Stimulated activated CD8-positive, alpha-beta memory T cell treated with anti-CD3 and anti-CD28 coated beads, Interleukin-4, amount 100 ng/mL, for 4 hours (primary cell): ENCODE measurements at places on chromosomes 6 and 20.

GRCh38 chr6:131470534-131470933, 102.5 kb upstream of the ARG1 start:
- no peak for DNase-seq

DNA sequence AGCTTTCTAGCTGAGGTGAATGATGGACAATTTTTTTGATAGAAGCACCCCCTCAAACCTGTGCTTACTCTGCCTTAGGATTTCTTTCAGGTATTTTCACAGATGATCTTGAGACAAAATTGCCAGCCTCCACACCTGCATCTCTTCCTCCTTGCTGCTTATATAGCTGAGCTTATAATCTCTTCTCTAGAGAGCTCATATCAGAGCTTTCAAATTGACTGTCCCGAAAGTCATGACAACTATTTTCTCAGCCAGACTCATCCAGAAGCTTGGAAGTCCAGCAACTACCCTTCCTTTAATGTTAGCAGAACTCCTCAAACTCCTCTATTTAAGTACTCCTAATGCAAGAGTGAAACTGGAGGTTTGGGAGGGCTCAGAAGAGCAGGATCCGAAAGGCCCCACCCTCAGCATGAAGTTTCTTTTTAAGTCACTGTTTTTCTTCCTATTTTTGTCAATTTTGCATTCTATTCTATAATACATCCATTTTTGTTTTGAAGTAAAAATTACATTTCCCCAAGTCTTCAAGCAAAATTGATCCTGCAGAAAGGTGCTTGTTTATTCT, 12.7 kb downstream of the CGA start:
- DNase-seq: no peak

DNA sequence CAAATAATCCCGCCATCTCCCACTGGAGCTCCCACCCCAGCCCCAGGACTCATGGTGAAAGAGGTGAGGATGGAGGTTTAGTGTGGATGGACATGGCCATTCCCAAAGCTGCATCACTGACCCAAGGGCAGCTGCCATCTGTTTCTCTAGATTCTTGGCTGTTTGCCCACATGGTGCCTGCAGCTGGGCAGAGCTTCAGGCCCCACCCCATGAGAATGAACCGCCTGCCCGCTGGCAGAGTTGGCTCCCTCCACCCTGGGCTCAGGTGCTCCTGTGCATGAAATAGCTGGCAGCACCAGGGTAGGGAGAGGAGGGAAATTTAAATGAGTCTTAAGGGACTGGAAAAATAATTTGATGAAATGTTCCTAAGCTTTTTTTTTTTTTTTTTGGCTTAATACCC, 17.4 kb downstream of the SCML4 start:
- no peak for DNase-seq

- no peak for DNase-seq
Observed at GRCh38 chr6:15479761-15480160, 183.1 kb downstream of the DTNBP1 start.

GRCh38 chr6:54893818-54894217, 47.2 kb downstream of the FAM83B start:
- DNase-seq: no peak

DNA sequence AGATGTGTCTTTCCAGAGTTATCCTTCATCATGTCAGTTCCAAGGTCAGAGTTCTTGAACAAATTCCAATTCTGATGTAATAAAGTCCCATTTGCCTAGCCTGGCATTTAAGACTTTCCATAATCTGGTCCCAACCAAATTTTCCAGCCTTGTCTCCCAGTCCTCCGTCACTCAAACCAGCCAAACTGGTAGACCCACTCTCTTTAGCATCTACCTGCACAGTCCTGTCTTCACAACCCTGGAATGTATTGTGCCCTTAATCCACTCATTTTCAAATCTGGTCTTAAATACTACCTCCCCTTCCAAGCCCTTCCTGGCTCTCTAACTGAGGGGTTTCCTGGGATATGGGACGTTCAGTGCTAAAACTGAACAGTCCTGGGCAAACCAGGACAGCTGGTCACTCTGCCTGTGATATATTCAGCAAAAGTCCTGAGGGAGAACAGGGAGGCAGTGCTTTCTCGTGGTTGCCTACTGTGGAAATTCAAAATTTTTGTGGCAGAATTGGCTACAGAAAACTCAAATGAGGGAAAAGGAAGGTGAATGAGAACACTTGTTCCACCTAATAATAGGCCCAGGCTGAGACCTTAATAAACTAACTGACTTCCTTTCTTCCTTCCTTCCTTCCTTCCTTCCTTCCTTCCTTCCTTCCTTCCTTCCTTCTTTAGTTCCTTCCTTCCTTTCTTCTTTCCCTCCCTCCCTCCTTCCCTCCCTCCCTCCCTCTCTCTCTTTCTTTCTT, 10.8 kb upstream of the AKAP7 start:
- no peak for DNase-seq

DNA sequence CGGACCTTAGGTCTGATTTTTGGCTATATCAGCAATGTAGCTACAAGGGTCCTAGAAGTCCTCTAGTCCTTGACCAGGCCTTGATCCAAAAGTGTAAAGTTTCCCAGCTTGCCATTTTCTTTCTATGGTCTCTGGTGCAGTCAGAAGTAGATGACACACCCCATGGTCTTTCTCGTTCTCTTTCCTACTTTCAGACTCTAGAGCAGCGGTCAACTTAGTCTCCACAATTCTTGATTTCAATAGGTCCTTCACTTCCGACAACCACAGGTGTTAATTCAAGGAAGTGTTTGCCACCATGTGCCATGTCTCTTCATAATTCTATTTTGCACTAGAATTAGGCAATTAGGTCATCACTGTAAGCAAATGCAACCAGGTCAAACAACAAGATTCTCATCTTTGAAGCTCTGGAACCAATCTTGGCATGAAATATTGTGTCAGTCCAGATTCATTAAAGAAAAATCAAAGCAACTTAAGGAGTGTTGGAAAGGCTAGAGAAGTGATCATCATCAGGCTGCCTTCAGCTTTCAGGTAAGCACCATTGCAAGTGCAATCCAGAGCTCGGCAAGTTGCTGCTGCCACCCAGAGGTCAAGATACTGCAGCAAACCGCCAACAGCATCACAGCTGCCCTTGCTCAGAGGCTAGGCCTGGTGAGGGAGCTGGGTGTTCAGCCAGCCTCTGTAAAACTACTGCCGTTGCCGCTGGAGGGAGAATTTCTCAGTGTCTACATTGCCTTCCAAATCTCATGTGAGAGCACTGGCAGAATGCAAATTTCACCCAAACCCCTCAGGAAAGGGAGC, 5.6 kb upstream of the SYNE1 start:
- no peak for DNase-seq

DNA sequence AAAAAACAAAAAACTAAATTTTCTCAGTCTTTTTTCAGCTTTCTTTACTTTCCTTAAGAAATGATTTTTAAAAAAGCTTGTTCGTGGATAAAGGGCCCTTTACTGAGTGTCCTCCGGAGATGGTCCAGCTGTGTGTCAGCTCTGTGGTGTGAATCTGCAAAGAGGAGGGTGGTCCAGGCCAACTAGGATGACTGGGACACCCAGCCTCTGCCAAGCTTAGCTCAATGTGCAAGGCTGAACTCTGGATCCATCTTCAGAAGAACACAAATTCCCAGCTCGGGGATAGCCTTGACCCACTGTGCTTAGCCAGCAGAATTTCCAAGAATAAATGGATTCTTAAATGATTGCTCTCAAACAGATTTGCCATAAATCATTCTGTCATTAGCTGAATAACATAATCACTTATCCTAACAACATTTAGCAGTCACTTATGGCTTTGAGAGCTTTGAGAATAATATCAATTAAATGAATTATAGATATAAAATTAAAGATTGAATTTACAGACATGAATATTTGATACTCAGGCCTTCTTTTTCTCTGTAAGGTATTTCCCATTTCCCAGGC, 14.2 kb upstream of the CALHM5 start:
- no peak for DNase-seq

DNA sequence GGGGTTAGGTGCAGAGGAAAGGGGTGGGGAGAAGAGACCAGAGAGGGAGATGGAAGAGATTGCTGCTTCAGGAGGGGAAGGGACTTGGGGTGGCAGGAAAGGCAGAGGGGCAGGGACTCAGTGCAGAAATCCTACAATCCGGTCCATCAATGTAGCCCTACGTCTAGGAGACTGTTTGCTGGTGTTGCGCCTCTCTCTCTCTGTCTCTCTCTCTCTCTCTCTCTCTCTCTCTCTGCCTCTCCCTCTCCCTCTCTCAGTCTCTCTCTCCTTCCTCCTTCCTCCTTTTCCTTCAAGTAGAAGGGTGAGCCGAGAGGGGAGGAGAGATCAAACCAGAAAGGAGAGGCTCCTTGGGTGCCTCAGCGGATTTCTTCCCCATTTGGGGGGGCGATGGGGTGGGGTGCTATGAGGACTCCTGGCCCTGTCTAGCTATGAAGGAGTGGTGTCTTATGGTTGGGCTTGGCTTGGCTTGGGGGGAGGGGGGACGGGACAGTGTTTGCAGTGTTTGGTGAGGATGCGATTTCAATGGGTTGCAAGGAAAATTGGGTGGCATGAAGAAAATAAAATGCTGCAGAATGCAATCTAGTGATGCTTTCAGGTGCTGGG, 181.2 kb downstream of the TBXT start:
- no peak for DNase-seq

DNA sequence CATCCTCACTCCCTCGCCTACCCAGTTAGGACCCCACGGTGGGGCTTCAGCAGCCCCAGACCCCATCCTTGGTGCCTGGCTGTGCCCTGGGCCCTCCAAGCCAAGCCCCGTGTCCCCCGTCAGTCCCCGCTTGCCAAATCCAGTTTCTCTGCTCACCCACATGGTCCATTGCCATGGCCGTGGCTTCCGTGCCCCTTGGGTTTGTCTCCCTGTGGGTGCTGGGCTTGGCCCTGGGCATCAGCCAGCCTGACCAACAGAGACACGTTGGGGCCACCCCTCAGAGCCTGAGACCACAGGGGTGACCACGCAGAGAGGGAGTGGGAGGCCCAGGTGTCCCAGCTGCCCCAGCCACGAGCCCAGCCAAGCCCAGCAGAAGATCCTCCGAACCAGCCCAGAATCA, 7.7 kb downstream of the SS18L1 start:
- no peak for DNase-seq

DNA sequence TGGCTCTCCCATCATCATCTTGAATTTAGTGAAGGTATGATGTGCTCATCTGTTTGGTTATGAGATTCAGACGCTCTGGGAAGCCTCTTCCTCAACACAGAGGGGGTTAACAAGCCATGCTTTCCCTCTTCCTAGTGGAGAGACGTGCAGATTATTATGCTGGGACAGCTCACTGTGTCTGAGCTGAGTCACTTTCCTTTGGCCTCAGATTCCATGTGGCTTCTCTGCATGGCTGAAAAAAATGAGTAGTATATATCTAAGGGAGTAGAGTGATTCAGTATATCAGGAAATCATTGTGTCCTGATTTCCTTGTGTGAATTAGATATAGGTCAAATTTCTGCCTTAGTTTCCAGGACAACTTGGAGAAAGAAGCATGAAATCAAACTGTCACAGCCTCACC, 52.6 kb downstream of the FIG4 start:
- no peak for DNase-seq

- DNase-seq: no peak
Observed at GRCh38 chr20:63530788-63531160, 6.4 kb downstream of the PTK6 start.

- no peak for DNase-seq
Observed at GRCh38 chr6:47698342-47698787, at the start of gene ADGRF4. ADGRF4 (plus strand) TSS chr6:47698580; CDS start chr6:47707246, 8,666 bp downstream.

DNA sequence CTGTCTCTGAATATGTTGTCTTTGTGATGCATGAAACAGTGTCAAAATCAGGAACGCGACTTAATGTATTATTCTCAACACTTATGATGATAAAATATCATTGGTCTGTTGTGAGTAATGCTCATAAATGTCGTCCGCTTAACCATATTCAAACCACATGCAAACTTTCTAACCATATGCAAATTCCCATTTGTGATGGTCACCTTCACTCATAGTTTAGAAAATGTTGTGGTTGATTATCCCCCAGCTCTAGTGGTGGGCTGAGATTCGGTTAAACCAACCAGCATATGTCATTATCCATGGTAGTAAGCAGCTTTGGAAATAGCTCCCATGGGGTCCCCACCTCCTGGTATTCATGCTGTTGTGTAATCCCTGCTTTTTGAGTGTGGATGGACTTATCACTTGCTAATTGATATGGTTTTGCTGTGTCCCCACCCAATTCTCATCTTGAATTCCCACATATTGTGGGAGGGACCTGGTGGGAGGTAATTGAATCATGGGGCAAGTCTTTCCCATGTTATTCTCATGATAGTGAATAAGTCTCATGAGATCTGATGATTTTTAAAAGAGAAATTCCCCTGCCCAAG, 360.0 kb upstream of the TSHZ2 start:
- no peak for DNase-seq

DNA sequence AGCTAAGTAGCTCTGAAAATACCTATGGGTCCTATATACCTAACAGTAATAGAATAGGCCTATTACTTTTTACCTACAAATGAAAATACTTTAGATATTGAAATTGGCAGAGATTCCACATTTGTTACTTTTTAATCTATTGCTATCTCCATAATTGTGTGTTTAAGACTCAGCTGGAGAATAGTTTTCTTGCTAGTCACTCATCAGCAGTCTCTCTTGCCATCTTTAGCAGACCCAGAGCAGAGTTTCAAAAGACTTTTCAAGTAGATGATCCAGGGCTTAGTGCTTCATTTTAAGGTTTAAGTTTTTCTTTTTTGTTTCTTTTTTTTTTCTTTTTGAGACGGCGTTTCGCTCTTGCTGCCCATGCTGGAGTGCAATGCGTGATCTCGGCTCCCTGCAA, 12.9 kb downstream of the ANKS1A start:
- no peak for DNase-seq

- DNase-seq: no peak
Observed at GRCh38 chr6:34917626-34918285, 28.7 kb downstream of the ANKS1A start.

DNA sequence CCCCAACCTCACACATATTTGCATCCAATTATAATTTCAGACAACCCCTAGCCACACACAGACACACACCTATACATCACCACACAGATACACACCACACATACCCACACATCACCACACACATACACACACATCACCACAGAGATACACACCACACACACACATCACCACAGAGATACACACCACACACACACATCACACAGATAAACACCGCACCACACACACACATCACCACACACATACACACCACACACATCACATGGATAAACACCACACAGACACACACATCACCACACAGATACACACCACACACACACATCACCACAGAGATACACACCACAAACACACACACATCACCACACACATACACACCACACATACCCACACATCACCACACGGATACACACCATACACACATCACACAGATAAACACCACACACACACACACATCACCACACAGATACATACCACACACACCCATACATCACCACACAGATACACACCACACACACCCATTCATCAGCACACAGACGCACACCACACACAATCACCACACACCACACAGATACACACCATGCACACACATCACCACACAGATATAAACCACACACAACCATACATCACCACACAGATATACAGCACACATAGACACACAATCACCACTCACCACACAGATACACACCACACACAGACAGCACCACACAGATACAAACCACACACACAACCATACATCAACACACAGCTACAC, 74.6 kb downstream of the GRM4 start:
- no peak for DNase-seq

GRCh38 chr20:63326314-63327230, 33.6 kb downstream of the COL20A1 start:
- DNase-seq: no peak
